ENCODE measurements at places on chromosomes 1 and 21.

DNA sequence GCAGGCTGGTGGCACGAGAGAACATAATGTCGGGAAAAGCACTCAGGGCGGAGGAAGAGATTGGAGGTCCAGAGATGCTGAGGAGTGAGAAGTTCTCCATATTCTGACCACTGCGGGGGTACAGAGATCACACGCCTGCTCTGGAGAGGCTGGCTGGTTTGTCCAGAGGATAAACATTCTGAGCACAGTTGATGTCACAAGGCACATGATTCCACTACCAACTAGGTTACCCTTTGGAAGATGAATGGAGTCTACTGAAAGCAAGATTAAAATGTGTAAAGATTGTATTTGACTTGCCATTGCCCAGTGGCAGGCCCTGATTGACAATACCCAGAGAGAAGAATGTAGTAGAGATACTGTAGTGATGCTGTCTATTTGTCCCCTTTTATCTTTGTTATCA, at the start of gene SPATA46:
Gene SPATA46, minus strand, starts transcription at position 164 of the 400 bp plus-strand sequence. Its CDS starts 64 bp downstream, at position 100.
- DNase-seq = no peak

- DNase-seq = no peak
Measured at GRCh38 chr1:202639500-202639899, 70.8 kb downstream of the SYT2 start.

DNA sequence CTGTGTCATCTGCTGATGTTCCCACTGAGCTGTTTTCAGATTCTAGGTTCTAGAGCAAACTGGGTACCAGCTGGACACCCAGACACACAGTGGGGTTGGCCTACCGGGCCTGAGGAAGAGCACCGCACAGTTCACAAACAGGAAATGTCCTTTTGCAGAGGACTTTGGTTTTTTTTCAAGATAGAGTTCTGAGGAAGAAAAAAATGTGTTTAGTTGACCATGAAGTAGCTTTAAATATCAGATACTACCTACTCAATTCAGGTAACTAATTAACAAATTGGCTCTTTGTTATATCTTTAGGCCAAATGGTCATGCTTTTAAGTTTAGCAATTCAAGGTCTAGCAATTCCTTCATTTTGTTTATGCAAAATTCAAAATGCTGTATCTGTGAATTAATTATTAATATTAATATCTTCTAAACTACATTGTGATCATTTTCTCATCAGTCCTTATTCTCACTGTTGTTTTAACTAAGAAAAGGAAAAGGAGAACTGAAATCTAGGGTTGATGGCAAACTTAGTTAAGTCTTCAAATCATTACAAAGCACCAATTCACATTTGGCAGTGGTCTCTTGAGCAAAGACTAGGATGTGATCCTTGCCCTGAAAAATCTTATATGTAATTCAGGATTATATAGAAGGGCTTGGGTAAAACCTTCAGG, 17.2 kb upstream of the NCF2 start:
- no peak for DNase-seq

DNA sequence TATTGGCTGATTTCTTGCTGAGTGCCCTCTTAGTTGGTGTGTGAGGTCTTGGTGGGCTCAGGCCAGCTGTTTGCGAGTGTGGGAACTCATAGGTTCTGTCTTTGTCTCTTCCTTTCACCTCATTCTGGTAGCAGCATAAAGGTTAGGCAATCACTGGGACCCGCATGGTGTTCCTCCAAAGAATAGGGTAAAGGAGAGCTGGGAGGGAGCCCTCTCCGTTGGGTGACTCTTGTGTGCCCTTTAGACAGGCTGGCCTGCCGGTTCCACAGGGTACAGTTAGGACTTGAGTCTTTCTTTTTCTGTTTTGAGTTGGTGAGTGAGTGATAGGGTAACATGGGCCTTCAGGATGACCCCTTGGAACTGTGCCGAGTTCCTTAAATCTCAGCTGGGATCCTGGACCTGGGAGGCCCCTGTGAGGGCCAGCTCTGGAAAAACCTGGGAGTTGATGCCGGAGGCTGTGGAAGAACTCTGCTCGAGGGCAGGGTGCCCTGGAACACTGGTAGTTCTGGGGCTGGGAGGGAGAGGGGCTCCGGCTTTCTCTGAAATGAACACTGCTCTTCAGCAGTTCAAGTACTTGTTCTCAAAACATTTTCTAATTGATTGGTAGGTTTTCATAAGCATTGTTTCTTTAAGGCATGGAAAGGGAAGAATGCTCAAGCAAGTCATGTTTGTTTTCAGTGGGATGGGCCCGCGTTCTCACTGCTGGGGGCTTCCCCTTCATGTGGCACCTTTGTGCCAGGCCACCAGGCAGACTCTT, 2.1 kb upstream of the THAP3 start:
- DNase-seq = no peak

- DNase-seq = peak; percentile 89
Measured at GRCh38 chr1:245156041-245156735, 1.4 kb downstream of the KIF26B start.

DNA sequence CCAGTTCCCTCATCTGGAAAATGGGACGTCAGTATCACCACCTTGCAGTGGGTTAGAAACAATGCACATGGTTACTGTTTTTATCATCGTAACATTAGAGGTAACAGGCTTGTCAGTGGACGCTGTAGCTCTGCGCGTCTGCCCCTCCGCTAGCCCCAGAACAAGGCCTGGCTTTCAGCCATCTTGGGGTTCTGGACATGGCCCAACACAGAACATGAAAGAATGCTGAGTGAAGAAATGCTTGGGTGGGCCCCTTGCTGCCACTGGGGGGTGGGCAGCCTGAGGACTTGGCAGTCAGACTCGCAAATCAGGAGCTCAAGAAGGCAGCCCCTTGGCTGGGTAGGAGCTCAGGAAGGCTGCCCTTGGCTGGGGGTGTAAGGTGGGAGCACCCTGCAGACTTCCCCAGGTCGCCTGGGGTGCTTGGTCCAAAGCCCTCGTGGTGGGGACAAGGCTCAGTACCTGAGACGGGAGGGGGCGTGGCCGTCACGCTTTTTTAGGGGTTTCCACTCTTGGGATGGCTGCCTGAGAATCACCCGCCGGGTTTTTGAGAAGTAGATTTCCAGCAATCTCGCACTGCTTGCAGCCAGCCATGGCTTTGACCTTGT, 51.7 kb downstream of the SLC37A1 start:
- no peak for DNase-seq

DNA sequence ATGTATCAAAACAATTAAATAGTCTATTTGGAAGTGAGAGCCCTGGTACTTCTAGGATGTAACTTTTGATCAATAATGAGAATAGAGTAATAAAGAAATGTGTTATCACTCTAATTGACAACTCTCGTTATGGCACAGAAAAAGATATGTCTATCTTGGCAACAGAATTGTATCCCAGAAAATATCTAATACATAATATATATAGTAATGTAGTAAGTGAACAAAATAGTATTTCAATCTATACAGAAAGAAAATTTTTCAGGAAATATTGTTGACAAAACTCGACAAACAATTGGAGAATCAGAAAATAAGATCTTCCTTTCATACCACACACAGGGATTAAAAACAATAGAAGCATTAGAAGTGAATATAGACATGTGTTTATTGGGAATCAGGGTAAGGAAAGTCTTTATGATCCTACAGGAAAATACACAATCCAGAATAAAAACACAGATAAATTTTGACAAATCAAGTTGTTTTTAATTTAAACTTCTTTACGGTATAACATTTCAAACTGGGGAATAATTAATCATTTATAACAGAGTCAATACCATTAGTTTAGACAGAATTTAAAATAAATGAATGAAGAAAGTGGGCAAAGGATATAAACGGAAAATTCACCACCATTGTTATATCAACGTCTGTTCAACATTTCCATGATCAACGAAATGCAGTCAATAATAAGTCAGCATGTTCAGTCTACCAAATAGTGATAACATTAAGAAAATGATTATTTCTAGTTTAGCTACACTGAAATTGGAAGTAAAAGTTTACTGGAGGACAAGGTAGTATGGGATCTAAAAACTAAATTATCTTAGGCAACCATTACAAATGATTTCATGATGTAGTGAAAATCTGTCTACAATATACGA, 1526.5 kb upstream of the TPTE start:
- no peak for DNase-seq

DNA sequence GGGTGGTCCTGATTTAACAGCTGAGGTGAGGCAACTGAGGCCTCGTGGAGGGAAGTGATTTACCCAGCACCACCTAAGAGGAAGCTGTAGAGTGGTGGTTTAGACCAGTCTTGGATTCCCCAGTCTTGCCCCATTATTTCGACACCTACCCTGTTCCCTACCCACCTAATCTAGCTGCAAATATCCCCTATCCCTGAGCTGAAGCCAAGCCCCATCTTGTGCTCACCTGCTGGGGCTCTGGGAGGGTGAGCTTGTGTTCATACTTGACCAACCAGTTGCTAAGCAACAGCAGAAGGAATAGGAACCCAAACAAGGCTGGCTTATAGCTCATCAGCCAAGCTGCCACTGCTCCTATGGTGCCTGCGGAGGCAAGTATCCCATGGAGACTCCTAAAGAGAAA, 2.0 kb downstream of the TEX46 start:
- no peak for DNase-seq

DNA sequence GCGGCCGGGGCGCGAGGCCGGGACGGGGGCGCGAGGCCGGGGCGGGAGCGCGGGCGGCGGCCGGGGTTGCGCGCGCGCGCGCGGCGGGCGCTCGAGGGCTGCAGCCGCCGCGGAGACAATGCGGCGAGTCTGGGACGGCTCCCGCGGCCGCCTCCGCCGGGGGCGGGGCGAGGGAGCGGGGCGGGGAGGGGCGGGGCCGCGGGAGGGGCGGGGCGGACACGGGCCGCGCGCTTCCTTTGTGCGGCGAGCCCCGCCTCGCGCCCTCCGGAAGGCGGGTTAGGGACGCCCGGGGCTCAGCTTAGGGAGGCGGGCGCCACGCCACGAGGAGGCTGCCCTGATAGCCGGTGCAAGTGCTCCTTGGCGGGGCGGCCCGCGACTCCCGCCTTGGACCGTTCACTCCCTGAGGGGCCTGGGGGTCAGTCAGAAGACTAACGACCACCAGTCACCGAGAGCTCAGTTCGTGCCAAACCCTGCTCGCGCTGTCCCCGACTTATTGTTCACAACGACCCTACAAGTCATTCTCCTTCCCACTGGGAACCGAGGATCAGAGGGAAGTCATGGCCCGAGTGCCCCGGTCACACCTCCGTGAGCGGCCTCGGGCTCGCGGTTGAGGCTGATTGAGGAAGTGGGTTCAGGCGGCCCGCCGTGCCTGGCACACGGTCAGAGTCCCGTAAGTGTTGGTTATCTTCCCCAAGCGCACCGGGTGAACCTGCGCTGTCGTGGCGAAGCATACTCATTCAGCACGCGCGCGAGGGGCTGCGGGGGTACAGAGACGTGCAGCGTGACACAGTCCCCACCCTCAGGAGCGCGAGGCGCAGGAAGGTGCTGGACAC, 29.1 kb upstream of the A3GALT2 start:
- DNase-seq = peak; percentile 85

- DNase-seq = no peak
Measured at GRCh38 chr1:175157200-175157599, 35.4 kb downstream of the KIAA0040 start.

- no peak for DNase-seq
Measured at GRCh38 chr1:91556556-91556955, 55.9 kb downstream of the CDC7 start.

- DNase-seq = no peak
Measured at GRCh38 chr1:224851848-224852261, 77.6 kb upstream of the DNAH14 start.

GRCh38 chr1:109477821-109478220, 5.9 kb upstream of the ATXN7L2 start:
- DNase-seq = no peak

DNA sequence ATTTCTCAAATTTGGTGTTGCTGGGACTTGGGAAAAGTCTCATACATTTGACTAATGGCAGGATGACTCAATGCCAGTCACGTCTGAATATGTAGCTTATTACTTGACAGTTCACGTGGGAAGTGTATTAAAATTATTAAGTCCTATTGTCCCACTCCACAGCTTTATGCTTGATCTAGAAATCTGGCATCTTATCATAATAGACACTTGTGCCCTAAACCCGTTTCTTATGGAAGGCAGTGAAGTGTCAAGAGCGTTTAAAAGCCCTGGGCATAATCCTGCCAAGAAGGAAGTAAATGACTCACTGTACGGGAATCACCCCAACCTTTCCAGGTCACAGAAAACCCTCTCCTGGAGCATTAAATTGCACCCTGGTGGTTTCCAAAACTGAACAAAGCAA, 207.4 kb downstream of the APP start:
- DNase-seq = peak; percentile 38

GRCh38 chr1:151715726-151716404, 738 bp downstream of the CELF3 start:
- DNase-seq = no peak

GRCh38 chr1:25445993-25446538, 15.4 kb downstream of the MACO1 start:
- DNase-seq = no peak

GRCh38 chr1:147072482-147073432, 99.5 kb downstream of the PRKAB2 start:
- DNase-seq = no peak

GRCh38 chr1:2556277-2556677, at the start of gene TNFRSF14:
Gene TNFRSF14 (plus strand): TSS chr1:2556371. CDS start chr1:2556665, 294 bp downstream.
- DNase-seq = no peak

GRCh38 chr21:41207401-41208375, 39.7 kb downstream of the BACE2 start:
- no peak for DNase-seq

- peak; percentile 33 for DNase-seq
Measured at GRCh38 chr21:25350056-25350455, 257.2 kb downstream of the MRPL39 start.

GRCh38 chr1:85378534-85378933, 86.4 kb downstream of the DDAH1 start:
- DNase-seq = no peak

DNA sequence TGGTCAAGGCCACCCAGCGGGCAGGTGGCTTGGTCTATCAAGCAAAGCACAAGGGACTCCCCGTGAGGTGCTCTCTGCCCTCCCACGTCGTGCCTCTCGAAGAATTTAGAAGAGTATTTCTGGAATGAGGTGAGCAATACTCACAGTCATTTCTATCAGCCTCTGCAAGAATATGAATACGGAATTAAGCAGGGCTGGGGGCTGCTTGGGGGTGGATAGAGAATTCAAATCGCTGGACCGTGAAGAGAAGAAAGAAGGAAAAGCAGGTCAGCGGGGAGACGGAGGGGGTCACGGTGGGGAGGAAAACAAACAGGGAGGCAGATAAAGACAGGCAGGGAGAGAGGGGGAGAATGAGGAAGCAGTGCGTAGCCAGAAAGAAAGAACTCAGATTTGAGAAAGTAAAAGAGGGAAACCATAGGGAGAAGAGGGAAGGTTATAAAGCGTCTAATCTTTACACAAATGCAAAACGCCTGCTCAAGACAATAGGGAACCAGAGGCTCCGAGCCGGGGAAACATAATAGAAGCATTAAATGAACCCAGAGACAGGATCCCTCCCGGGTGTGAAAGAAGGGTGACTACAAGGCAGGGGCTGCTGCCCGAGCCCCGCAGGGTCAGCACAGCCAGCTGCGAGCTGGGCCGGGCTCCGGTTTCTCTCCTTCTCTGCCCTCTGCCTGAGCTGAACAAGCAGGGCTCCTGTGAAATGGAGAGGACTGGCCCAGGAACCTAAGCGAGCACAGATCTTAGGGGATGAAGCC, 2.1 kb upstream of the EDN2 start:
- no peak for DNase-seq

- DNase-seq = no peak
Measured at GRCh38 chr21:41897047-41897669, 18.0 kb upstream of the PRDM15 start.
